Breast epithelium (tissue), 4 donors: ENCODE measurements at places on chromosomes 2 and 18. TPM values are rescaled to one million over a fixed set of nuclear protein-coding genes. Genes with fewer than 3 reads are reported as not detected.

DNA sequence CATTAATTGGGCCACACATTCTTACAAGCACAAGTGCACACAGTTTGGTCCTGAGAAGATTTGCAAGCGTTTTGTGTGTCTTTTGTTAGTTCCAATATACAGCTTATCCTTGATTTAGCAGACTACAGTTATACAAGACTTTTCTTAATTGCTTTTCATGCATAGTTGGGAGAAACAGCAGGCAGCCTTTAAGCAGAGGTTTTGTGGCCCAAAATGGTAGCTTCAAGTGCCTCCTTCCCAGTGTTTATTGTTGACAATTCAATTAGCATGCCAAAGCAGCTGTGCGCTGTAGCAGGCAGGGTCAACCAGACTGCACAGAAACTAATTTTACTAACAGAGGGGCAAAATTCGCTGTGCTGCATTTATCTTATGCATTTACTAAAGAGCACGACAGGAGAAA is 47.5 kb downstream of the FRZB start:
- H3K36me3 ChIP-seq: no peaks in the 10 kb centered on the region
- H3K4me1 ChIP-seq: no peaks in the 10 kb centered on the region
- no peak overlapping the region for H3K4me3 ChIP-seq
- DNase-seq: no peak

DNA sequence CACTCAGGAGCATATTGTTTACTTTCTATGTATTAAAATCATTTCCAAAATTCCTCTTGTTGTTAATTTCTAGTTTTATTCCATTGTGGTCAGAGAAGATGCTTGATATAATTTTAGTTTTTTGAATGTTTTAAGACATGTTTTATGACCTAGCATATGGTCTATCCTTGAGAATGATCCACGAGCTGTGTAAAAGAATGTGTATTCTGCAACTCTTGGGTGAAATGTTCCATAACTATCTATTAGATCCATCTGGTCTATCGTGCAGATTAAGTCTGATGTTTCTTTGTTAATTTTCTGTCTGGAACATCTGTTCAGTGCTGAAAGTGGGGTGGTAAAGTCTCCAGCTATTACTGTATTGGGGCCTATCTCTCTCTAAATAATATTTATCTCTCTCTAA is 83.3 kb upstream of the EPAS1 start:
- H3K4me1 ChIP-seq: no peaks in the 10 kb centered on the region
- no peaks in the 10 kb centered on the region for H3K27me3 ChIP-seq
- DNase-seq: no peak
- no peaks in the 10 kb centered on the region for H3K36me3 ChIP-seq

GRCh38 chr2:70094978-70095719 is 7.9 kb downstream of the PCBP1 start:
- peaks cover 3% of the 10 kb centered on the region for H3K4me1 ChIP-seq
- no peak overlapping the region for H3K4me3 ChIP-seq
- peak; percentile 88 for DNase-seq
- H3K36me3 ChIP-seq: no peaks in the 10 kb centered on the region
- no peaks in the 10 kb centered on the region for H3K27me3 ChIP-seq
- H3K27ac ChIP-seq: peak overlapping the region; percentile 96

DNA sequence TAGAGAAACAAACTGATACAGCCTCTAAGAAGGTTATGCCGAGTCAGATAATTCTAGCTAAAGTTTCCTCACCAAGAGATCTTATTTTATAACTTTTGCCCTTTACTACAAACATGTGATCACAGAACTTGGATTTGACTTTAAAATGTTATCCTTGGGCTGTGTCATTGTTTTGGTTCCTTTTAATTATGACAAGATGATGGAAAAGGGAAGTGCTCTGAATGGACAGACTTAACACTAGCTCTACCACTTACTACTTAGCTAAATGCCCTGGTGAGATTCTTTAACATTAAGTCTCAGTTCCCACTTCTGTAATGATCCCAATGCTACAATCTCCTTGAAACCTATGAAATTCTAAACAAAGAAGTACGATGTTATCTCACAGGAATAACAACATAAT is 69.9 kb downstream of the RTTN start:
- H3K27me3 ChIP-seq: no peaks in the 10 kb centered on the region
- no peaks in the 10 kb centered on the region for H3K4me1 ChIP-seq
- no peak for DNase-seq
- H3K36me3 ChIP-seq: no peaks in the 10 kb centered on the region
- H3K4me3 ChIP-seq: no peak overlapping the region

The FTCDNL1 gene
- total RNA-seq: 5.2 TPM

The RNF152 gene
- total RNA-seq: 64.5 TPM
